ENCODE measurements at places on chromosomes 4 and X.
A peak's percentile ranks its signal among the peaks of the same experiment; 100 is the strongest.

DNA sequence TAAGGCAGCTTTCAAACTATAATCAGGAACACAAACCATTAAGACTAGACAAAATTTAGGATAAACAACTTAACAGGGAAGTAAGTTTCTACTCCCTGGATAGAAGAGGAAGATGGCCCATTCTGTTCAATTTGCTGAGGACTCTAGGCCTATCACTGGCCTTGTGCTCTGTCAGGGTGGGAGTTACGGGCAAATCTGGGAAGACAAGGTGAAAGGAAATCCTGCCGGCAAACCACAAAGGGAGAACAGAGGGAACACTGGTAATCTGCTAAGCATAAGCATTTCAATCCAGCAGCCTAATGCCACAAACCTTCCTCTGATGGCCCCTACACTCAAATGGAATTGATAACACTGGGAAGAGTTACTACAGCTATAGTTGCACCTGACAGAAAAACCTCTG, 8.3 kb downstream of the GPR82 start:
- DNase-seq = no peak

DNA sequence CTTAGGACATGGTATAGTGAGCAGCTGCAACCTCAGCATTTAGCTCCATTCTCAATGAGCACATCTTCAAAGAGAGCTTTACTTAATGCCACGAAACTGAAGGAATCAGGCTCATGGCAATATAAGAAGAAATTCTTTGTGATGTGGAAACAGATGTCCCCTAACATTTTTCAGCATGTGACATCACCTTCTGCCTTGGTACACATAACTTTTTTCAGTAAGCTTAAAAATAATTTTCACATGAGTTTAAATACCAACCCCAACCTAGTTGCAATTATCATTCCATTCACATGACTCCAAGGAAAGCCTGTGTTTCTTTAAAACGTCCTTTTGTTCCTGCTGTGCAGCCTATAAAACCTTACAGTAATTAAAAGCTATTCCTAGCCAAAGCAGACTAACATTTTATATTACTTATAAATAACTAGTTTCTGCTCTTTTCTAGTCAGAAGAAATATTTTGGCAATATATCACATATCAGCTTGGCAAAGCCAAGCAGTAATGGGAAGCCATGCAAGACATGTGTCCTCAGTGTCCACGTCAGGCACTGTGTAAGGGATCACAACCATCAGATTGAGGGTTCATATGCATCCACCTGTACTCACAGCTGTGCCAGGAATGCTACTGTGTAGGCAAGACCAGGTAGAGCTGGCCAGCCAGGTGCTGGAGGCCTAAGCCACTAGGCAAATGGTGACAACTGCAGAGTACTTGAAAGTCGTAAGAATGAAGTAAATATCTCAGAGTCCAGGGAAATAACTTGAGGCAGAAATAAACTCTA, 466.6 kb downstream of the INPP4B start:
- DNase-seq = no peak

- no peak for DNase-seq
Observed at GRCh38 chrX:47497271-47497888, 14.4 kb upstream of the ZNF41 start.

- peak; percentile 29 for DNase-seq
Observed at GRCh38 chrX:78331708-78332107, 4.3 kb upstream of the CYSLTR1 start.

DNA sequence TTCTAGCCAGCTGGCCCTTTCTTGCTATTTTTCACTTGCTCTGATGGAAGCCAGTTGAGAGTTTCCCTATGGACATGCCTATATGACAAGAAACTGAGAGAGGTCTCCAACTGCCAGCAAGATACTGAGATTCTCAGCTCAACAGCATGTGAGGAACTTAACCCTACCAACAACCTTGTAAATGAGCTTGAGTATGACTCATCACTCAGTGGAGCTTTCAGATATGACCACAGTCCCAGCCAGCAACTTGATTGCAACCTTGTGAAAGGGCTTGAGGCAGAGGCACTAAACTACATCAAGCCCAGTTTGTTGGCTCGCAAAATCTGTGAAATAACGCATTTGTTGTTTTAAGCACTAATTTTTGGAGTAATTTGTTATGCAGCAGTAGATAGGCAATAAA, 175.8 kb downstream of the COMMD8 start:
- no peak for DNase-seq

GRCh38 chr4:118265312-118266144, 87.3 kb downstream of the PRSS12 start:
- no peak for DNase-seq

DNA sequence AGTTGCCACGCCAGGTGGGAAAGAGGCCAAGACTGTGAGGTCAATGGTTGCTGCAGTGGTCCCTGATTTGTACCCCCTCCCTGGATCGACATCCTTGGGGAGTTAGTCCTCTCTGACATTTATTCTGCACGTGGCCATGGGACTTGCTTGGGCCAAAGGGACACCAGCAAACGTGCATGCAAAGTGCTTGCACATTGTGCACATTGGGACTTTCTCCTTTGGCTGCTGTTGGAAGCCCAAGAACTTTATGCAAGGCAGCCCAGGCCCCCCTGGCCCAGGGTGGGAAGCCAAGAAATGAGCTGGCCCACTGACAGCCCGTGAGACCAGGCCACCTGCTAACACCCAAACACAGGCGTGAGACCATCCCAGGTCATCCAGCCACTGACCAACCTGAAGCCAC, 38.1 kb downstream of the SLC2A9 start:
- DNase-seq = no peak

DNA sequence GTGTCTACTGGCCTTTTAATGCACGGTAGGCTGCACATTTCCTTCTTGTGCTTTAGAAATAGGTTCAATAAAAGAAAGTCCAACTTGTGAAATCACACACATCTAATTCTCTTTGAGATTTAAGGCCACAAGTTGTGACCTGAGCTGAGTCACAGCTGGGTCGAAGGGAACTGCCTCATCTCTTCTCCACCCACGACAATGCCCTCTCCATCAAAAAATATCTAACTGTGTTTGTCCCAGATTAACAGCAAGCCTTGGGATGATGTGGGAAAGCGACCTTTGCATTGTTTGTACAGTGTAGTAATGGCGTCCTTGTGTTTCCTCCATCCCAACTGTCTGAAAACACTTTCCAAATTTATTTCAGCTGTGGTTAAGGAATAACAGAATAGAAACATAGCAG, 168.9 kb downstream of the AMELX start:
- no peak for DNase-seq

- DNase-seq = no peak
Observed at GRCh38 chrX:22652596-22652995, 347.2 kb upstream of the DDX53 start.

DNA sequence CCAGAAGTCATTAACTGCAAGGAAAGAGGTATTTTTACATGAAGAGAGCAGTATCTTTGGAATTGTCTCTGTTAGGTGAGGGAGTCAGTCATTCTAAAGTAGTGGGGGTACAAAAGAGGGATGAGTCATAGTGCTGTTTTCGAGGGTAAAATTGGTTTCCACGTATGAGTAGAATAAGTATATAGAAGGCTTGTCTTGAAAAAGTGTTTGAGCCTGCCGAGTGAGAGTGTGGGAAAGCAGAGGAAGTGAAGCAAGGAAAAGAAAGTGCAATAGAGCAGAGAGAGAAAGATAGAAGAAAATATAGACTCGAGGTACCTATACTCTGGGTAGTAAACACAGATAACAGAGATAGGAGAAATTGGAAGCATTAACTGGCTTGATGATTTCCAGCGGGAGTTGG, 696.4 kb downstream of the DMD start:
- no peak for DNase-seq

DNA sequence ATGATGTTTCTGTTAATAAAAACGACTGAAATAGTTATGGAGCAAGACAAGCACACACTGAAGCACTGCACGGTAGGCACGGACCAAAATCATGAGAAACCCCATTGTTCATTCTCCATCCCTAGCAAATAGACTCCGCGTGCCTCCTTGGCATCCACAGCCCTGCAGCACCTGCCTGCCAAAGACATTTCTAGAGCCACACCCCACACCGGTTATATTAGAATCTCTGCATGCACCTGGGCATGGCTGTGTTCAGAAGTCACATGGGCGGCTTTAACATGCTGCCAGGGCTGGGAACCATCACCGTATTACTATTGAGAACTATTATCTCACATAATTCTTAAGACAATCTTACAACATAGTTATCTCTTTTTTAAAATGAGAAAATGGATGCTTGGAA, 5.9 kb downstream of the PDLIM3 start:
- DNase-seq = no peak

- no peak for DNase-seq
Observed at GRCh38 chr4:1155314-1155713, 17.1 kb downstream of the SPON2 start.

DNA sequence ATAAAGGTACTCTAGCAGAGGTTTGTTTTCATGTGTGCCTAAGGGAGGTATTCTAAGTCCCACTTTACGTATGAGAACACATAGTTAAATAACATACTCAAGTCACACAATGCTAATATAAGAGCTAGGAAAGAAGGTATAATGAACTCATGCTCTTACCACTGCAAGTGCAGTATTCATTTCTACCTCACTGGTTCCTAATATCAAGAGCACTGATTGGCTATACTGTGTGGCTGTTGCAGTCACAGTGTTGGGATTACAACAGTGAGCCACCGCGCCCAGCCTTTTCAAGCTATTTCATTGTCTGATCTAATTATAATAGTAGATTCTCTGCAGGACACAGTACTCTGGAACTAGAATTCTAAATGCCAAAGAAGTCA, 84.0 kb downstream of the PDS5A start:
- no peak for DNase-seq

- DNase-seq = no peak
Observed at GRCh38 chr4:123709336-123709735, 312.7 kb downstream of the SPRY1 start.

- DNase-seq = no peak
Observed at GRCh38 chrX:69207216-69207615, 42.0 kb upstream of the PJA1 start.

DNA sequence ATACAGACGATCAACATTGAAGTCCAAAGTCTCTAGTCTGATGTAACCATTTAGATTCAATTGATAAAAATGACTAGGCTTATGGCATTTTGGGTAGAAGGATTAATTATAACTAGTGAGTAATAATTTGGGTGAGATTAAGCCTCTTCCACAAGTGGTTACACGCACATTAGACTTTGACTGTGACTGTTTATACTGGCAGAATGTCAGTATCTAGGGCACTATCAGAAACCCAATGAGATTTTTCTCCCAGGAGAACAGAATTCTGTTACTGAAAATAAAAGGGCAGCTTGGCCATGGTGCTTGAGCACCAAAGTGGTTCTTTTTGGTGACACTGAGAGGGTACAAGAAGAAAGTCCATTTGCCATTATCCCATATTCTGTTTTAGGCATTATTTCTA, 3.3 kb downstream of the PLS3 start:
- no peak for DNase-seq

GRCh38 chr4:117740736-117741135, 293.6 kb upstream of the NDST3 start:
- no peak for DNase-seq

DNA sequence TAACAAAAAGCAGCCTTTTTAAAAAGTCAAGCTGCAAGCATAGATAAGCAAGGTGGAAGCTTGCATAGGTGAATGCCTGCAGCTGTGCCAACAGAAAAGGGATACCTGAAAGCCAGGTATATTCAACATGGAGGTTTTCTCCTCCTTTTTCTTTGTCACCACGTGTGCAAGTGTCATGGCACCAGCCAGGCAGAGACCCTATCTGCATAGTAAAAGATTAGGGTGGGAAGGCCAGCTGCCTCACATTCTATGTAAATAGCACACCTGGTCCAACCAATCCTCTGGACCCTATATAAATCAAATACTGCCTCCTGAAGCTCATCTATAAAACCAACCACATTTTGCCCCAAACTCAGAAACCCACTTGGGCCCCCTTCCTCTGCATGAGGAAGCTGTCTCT, 28.0 kb upstream of the PLK4 start:
- no peak for DNase-seq

- no peak for DNase-seq
Observed at GRCh38 chr4:183411291-183411861, 33.1 kb upstream of the CDKN2AIP start.

DNA sequence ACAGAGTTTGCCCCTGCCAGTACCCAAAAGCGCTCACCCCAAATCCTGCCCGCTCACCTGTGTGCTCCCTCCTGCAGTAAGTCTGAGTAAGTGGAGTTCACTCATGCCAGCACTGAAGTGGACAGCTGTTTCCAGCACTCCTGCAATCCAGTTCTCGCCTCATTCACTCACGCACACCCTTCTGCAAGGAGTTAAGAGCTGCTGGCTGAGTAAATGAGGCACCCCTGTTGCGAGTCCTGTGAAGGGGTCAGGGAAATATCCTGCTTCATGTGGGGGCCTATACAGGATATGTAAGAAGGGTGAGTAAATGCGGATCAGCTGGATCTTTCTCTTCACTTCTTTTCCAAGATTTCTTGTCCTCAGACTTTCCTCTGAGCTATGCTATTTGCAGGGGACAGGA, 23.5 kb downstream of the CXCL8 start:
- DNase-seq = no peak

DNA sequence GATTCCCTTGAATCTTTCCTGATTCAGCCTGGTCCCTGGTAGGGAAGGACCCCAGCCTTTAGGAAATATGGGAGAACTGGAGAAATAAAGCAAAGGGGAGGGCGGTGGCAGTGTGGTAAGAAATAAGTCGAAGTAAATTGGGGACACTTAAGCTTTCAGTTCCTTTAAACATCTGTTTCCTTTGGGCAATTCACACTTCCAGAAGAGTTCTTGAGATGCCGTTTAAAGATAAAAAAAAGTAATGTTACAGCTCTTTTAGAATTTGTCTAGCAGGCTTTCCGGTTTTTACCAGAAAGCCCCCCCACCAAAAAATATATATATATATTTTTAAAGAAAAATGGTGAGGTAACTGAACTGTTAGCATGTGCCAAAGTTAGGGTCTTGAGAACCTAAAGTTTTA, 46.6 kb downstream of the TSPAN7 start:
- DNase-seq = peak; percentile 75

DNA sequence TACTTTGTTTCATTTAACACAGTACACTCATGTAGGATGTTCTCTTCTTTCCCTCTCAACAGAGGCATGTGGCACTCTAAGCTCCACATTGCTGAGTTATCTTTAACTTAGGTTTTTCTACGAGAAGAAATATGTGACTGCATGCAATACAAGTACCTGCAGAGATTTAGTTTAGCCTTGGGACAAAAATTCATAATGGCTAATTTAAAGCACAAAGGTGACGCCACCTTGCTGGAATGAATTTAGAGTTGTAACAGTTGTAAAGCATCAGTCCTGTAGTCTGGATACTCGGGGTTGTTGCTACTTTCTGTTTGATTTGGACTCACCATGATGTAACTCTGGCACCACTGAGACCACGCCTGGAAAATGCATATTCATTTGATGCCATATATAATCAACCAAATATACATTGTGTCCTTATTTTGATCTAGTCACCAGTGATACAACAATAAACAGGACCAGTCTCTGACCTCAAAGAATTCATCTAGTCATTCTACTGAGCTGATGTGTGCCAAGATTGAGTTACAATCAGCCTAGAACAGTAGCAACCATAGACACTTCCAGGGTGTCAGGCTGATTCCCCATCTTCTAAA, 451.0 kb upstream of the ZFP42 start:
- no peak for DNase-seq

GRCh38 chr4:86895692-86896488, 3.7 kb upstream of the C4orf36 start:
- no peak for DNase-seq

GRCh38 chr4:52202931-52203330, 151.8 kb downstream of the SPATA18 start:
- no peak for DNase-seq

- no peak for DNase-seq
Observed at GRCh38 chrX:11426712-11427452, 133.7 kb downstream of the AMELX start.

- DNase-seq = no peak
Observed at GRCh38 chr4:185192059-185192458, 11.7 kb downstream of the CFAP97 start.
